Glutamatergic neuron (in vitro differentiated cells): ENCODE measurements at places on chromosomes 3 and 15. TPM values are rescaled to one million over a fixed set of nuclear protein-coding genes. Genes with fewer than 3 reads are reported as not detected.

DNA sequence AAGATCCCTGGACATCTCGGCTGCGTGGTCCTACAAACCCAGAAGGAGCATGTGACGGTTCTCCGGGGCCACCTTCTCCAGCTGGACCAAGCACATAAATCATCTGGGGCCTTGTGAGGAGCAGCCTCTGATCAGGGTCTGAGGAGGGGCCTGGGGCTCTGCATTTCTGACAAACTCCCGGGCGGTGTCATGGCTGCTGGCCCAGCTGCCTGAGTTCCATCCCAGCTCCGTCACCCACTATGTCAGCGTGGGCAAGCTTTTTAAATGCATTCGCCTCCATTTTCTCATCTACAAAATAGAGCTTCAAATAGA is 126.3 kb upstream of the MEF2A start:
- H3K4me3 ChIP-seq: no peak overlapping the region
- DNase-seq: no peak
- H3K36me3 ChIP-seq: peaks cover 6% of the 10 kb centered on the region
- no peak overlapping the region for H3K27ac ChIP-seq

- DNase-seq: no peak
- H3K36me3 ChIP-seq: no peaks in the 10 kb centered on the region
- no peak overlapping the region for H3K27ac ChIP-seq
- peaks cover 13% of the 10 kb centered on the region for H3K4me1 ChIP-seq
These were observed 222.1 kb upstream of the LMCD1 start for GRCh38 chr3:8279476-8279875.

DNA sequence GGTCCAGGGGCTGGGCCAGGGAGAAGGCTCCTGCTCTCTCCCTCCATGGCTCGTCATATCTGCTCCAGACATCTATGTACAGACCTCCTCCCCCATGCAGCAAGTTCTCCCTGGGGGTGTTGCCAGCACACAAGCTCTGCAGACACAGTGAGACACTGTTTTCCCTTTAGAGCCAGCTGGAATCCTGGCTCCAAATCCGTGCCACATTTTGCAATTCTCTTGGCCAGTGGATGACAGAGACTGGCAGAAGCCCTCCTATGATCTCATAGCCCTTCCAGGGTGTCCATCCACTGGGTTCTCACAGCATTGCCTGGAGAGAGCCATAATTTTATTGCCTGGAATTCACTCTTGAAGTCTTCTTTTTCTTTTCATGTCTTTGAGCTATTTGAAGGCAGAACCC is 203.9 kb downstream of the TLE3 start:
- H3K27me3 ChIP-seq: peaks cover 6% of the 10 kb centered on the region
- peak overlapping the region; percentile 48 for H3K27ac ChIP-seq
- peak; percentile 84 for DNase-seq
- peaks cover 21% of the 10 kb centered on the region for H3K36me3 ChIP-seq
- no peak overlapping the region for H3K4me3 ChIP-seq

The PLA1A gene
- not detected for total RNA-seq

- no peaks in the 10 kb centered on the region for H3K36me3 ChIP-seq
- peak overlapping the region; percentile 99 for H3K27ac ChIP-seq
- peak overlapping the region; percentile 99 for H3K4me3 ChIP-seq
- H3K27me3 ChIP-seq: peaks cover 5% of the 10 kb centered on the region
These were observed 29.7 kb downstream of the EFCAB12 start for GRCh38 chr3:129398803-129399144.

GRCh38 chr3:165156757-165157420 is 39.3 kb downstream of the SLITRK3 start:
- DNase-seq: no peak
- no peak overlapping the region for H3K4me3 ChIP-seq
- no peaks in the 10 kb centered on the region for H3K27me3 ChIP-seq
- H3K4me1 ChIP-seq: no peaks in the 10 kb centered on the region
